ENCODE measurements at places on chromosomes 16 and 17.
A peak's percentile ranks its signal among the peaks of the same experiment; 100 is the strongest.

DNA sequence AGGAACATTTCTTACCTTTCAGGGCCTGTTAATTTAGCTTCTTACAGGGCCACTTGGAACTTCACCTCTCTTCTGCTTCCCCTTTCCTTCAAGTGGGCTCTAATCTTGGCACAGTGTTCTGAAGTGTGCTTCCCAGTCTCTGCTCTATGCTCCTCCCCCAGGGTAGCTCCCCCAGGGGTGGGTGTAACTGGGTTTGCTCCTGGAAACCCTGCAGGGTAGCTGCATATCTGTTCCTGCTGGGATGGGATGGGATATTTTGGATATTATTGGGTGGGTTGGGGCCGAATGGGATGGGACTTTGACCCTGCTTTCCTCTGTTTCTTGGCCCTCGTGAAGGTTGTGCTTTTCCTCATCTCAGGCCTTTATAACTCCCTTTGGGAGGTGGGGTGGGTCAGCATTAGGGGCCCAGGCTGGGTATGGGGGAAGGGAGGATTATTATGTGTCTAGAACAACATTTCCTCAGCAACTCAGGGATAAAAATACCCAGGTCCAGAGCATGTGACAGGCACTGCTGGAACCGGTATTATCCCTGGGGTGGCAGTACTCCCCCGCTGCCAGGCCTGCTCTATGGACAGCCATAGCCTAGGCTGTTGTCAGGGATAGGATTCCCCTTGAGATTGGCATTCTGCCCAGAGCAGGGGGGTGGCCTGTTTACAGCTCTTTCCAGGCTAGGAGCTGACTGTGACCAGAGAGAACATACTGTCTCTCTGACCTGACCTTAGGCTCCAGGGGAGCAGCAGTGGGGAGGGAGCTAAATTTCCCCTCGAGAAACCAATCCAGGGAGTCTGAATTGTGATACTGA lies 5.0 kb downstream of the NFE2L1 start:
- peak; percentile 95 for DNase-seq

- no peak for DNase-seq
Measured at GRCh38 chr16:4081521-4082021, 34.7 kb downstream of the ADCY9 start.

GRCh38 chr17:8117367-8117979 lies 841 bp downstream of the ALOXE3 start:
- no peak for DNase-seq

GRCh38 chr16:22300427-22301071 lies 3.3 kb downstream of the POLR3E start:
- peak; percentile 60 for DNase-seq

- DNase-seq = no peak
Measured at GRCh38 chr16:87443016-87443415, 49.8 kb downstream of the ZCCHC14 start.

DNA sequence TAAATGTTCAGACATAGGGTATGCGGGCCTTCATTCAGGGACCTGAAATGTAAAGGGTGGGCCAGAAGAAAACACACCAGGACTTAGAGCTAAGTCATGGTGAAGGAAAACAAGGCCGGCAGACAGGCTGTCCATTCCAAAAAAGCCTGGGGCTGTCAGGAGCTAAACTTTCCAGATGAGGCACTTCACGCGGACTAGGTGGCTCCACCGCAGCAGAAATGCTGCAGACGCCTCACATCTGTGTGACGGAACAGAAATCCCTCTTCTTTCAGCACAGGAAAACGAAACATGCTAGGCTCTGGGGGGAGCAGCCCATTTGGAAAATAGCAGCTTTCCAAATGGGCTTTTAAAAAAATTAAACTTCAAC lies 88.7 kb downstream of the HS3ST3A1 start:
- no peak for DNase-seq

Data from NCI-H69 (cell line).